ENCODE measurements at places on chromosomes 12 and 14. TPM values are rescaled to one million over a fixed set of nuclear protein-coding genes. Genes with fewer than 3 reads are reported as not detected.

DNA sequence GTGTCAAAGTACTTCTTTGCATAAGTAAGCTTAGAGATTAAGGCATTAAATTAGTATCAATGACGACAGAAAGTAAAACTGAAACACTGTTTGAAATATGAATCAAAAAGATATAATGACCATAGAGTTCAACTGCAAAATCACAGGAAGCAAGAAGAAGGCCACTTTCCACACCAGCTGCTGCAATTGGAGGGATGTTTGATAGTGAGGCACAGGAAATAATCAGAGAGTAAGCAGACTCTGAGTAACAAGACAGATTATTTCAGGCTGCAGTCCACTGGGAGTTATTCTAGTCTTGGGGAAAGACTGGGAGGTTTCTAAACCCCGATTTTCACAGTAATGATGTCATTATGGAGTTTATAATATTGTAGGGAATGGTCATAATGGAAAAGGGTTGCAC lies 12.9 kb downstream of the MDGA2 start:
- DNase-seq: no peak

Gene GNB3
- total RNA-seq: 3.4 TPM

Gene SCN8A
- total RNA-seq: 17.2 TPM

- DNase-seq: peak; percentile 93
These were observed 25.1 kb upstream of the ATP2B1 start for GRCh38 chr12:89733579-89734201.

DNA sequence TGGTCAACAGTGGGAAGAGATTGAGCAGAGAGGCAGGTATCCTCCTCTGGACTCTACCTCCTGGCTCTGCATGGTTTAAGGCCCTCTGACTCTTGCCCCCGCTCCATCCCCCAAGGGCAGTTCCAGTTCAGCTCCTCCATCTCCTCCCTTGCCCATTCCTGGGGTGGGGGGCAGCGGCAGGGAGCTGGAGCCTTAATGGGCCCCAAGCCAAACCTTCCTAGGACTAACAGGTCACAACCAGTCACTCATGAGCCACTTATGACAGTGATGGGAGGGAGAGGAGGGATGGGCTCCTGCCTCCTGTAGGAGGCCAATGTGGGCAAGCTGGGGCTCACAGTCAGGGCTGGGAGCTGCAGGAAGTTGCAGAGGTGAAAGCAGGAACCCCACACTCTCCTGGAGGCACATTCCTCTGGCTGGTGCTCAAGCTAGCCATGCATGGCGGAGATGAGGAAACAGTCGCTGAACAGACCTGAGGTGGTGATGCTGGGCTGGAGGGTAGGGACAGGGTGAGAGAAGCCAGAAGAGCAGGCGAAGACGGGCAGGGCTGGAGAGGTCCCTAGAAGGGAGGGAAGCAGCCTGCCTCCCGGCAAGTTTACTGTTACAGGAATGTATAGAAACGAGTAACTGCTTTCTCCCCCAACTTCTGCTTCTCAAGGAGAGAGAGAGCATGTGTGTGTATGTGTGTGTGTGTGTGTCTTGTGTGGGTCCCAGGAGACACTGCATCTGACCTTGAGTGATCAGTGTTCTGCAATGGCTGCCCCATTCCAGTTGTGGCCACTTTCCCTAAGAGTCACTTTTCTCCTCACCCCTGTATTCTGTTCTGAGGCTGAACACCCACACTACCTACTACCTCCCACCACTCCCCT lies 5.0 kb upstream of the RAPGEF3 start:
- no peak for DNase-seq

Gene NELL2
- 4.6 TPM for total RNA-seq

DNA sequence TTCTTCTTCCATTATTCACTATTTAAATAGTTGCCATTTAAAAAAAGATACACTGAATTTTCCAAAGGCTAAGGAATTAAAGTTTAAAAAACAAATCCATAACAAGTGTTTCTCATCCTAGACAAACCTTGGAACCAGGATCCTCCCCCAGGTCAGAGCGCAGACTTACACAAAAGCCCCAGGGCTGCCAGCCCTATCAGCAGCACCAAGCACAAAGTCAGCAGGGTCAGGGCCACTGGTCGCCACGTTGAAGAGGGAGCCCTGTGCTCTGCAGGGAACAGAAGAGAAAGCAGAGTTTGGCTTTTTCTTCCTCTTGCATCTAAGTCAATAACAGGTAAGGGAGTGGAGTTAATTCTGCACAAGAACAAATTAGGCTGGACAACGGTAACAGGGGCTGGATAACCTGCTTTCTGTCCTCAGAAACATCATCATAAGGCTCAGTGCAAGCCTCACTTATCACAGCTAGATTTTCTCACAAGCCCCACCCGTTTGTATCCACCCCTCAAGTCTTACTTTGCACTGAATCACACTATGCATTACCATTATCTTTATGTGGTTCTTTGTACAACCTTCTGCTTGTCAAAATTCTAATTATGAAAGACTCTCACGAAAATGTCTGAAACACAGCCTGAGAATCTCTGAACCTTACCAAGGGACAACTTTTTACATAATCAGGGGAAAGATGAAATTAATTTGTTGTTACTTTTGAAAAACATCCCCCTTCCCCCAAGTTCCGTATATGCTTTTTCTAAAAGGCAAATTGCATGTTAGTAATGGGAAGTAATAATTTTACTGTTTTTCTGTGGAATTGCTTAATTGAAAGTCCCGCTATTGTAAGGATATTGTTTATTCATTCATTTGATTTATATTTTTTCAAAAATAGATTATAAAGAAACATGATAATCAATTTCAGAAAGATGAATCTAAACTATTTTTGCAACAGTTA lies 9.6 kb downstream of the CLEC1A start:
- DNase-seq: no peak

GRCh38 chr12:123995023-123995748 lies 22.2 kb downstream of the ZNF664 start:
- DNase-seq: peak; percentile 79

DNA sequence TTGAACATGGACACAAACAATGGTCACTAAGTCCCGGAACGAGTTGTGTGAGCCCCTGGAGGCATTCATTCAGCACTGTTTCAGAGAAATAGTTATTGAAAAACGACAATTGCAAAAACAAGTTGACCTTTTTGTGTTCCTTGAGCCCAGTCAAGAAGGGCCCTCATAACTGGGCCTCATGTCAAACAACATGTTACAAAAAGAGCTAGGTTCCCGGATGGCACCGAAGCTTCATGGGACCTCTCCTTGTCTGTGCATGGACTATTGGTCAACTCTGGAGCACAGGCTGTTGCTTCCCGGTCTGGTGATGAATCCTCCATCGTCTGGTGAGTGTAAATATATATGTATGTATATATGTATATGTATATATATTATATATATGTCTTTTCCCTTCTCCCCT lies 176.6 kb downstream of the ALG10 start:
- DNase-seq: no peak

Gene LRTM2
- total RNA-seq: not detected

DNA sequence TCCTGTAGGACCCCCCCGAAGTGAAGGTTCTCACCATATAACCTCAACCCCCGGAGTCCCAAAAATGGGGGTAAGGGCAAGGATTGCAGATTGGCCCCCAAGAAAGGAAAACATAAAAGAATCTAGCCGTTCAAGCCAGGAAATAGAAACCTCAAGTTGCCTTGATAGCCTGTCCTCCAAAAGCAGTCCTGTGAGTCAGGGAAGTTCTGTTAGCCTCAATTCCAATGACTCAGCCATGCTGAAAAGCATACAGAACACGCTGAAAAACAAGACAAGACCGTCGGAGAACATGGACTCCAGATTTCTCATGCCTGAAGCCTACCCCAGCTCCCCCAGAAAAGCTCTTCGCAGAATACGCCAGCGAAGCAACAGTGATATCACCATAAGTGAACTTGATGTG lies 344.2 kb upstream of the RGS6 start:
- peak; percentile 70 for DNase-seq

DNA sequence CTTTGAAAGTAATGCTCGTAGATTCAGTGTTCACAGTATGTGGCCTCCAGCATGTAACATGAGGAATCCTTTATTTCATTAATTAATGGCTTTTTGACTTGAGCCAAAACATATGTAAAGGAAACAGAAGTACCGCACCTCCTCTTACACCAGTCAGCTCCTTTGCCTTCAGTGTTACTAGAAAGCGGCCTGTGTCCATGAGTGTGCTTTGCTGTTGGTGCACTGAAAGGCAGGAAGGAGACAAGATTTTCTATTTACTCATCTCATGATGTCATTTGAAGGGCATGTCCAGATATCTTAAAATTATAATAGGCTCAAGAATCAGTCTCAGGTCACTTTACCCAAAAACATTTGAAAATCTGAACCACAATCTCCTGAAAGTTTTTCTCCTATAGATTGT lies 9.9 kb upstream of the CCT2 start:
- DNase-seq: no peak

- DNase-seq: no peak
These were observed 8.1 kb upstream of the LRRK2 start for GRCh38 chr12:40216516-40217288.

DNA sequence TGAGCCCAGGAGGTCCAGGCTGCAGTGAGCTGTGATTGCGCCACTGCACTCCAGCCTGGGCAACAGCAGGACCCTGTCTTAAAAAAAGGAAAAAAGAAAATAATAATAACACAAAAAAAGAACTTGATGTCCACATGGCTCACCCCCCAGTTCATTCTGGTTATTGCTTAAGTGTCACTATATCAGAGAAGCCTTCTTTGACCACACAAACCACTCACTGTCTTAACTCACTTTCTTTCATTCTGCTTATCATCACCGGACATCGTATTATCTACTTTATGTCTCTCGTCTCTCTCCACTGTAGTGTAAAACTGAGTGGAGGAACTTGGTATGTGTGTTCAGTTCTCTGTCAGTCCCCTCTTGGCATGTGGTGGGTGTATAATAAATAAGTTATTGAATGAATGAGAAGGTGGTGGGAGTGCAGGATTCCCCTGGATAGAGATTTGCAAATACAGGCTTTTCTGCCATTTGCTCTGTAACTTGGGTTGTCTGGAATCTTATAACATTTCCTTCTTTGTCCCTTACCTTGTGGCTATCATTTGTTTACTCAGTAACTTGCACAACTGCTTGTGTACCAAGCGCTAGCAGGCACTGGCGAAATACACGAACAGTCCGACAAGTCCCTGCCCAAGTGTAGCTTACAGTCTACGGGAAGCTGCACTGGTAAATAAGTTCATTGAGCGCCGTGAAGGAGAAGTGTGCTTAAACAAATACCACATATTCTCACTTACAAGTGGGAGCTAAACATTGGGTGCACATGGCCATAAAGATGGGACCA lies 86.6 kb upstream of the TRAF3 start:
- no peak for DNase-seq

All from fibroblast of the aortic adventitia (primary cell).